ENCODE measurements at places on chromosomes 3 and 15.

- DNase-seq: no peak
Observed at GRCh38 chr15:74610302-74610951, 5.2 kb upstream of the CLK3 start.

- no peak for DNase-seq
Observed at GRCh38 chr3:129038121-129038855, 22.3 kb upstream of the GP9 start.

- no peak for DNase-seq
Observed at GRCh38 chr3:85360742-85361387, 402.1 kb downstream of the CADM2 start.

GRCh38 chr15:99762288-99762687 lies 29.1 kb upstream of the LYSMD4 start:
- no peak for DNase-seq

DNA sequence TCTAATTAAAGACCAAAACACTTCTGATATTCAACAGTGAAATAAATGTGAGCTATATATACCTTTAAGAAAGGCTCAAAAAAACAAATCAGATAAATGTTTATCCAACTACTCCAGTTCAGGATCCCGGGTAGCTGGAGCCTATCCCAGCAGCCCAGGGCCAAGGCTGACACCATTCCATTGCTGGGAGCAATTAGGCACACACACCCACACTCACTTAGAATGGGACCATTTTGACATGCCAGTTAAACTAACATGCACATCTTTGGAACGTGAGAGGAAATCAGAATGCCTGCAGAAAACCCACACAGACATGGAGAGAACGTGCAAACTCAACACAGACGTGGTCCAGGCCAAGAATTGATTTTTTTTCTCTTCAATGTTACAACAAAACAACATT lies 30.0 kb upstream of the PLSCR4 start:
- DNase-seq: no peak

GRCh38 chr15:68114840-68115239 lies 60.7 kb downstream of the PIAS1 start:
- no peak for DNase-seq

DNA sequence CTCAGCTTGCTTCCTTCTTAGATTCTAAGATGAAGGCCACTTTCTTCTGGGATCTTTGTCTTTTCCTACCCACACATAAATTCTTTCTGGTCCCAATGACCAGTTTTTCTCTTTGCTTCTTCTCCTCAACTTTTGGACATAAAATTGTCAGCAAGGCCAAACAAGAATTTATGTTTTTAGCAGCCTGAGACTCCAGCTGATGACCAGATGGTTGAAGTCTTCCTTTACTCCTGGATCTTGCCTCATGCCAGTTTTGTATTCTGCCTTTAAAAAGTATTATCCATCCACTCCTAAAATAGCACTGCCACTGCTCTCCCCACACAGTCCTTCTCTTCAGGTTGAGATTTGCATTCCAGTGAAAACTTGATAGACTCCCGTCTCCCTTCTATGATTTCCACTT lies 236.0 kb downstream of the VPS13C start:
- DNase-seq: no peak

GRCh38 chr15:95470997-95471689 lies 859.4 kb upstream of the NR2F2 start:
- no peak for DNase-seq

DNA sequence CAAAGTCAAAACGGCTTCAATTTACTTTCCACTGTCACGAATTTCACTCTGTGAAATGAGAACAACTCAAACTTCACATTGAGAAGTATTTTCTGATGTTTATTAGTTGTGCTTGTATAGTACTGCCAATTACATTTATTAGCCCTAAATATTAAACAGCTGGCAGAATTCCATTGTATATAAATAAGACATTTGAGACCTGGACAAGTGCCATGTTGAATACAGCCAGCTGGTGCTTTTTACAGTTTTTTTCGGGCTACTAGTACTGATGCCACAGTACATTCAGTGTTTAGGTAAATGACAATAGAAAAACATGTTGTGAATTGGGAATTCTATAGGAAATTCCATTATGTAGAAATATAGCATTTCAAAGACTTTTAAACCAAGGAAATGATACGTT lies 79.0 kb downstream of the EPHA3 start:
- no peak for DNase-seq

DNA sequence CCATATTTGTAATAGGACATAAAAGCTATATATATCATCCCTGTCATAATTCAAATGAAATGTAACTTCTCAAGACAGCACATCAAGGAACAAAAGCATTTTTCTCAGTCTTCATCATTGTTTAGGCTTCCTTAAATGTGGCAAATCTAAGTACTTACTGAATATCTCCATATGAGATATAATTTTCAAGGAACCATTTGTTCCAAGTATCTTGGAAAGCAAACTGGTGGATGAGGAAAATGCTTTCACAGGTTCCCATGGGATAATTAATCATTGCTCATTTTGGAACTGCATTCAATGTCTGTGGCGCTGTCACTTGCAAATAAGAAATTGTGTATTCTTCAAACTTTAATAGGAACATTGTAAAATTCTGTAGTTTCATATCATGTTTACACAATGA lies 52.6 kb upstream of the ZNF385D start:
- no peak for DNase-seq

DNA sequence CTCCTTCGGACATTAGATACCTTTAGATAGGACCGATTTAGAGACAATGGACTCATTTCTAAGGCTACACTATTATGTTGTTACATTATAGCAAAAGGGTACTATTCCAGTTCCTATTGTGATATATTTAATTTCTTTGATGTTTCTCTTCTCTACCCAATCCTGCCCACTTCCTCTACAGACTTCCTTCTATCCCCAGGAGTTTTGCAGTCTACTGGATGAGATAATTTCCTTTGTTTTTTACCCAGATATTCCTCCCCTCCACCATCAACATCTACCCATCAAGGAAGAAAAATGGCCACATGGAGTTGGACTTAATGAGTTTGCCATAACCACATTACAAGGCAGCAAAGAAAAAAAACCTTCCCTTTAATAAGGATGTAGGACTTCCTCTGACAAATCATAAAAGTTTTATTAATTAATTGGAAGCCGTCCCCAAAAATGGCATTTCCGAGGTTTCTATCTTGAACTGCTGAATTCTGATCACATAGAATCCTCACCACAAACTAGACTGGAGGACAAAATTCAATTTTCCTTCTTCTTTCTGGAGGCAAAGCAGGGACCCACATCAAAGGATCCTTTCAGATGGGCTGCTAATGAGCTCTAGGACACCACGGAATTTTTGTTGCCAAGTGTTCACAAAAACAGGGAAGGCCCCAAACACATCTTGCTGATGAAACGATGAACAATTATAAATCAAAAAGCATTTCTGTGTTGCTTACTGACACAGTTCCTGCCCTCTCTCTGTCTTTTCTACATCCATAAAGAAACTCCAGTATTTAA lies 33.4 kb downstream of the FRMD4B start:
- no peak for DNase-seq

DNA sequence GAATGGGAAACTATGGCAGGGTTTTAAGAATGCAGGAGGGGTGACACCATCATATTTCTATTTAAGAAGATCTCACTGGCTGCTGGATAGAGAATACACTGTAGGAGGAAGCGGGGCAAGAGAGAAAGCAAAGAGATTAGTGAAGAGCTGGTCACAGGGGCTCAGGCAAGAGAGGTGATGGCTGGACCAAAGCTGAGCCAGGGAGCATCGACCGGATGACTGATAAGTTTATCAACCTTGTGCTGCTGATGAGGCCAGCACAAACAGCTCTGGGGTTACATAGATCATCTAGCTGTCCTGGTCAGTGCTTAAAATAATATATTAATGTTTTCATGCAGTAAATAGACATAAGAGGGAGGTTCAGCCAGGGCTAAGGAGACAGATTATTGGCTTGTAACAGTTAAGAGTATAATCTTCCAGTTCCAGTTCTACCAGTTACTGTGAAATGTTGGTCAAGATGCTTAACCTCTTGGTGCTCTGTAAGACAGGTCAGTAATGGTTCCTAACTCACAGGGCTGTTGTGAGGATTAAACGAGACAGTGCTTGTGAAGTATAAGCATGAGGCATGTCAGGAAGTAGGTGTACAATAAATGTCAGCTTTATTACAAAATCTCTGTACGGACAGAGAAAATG lies 201.0 kb upstream of the FEZF2 start:
- DNase-seq: no peak

- no peak for DNase-seq
Observed at GRCh38 chr15:97576929-97577645, 383.4 kb upstream of the ARRDC4 start.

DNA sequence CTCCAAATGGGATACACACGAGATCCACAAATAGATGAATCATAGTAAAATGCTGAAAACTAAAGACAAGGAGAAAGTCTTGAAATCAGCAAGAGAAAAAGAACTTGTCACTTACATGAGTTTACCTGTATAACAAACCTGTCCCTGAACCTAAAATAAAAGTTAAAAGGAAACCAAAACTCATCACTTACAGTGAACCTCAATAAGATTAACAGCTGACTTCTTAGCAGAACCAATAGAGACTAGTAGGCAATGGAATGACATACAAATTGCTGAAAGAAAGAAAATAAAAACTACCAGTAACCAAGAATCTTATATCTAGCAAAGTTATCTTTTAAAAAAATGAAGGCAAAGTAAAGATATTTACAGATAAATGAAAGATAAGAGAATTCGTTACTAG lies 27.4 kb downstream of the SEC22A start:
- no peak for DNase-seq

- DNase-seq: no peak
Observed at GRCh38 chr15:25764980-25765735, 98.0 kb downstream of the ATP10A start.

- DNase-seq: no peak
Observed at GRCh38 chr3:143581972-143582722, 266.1 kb downstream of the SLC9A9 start.

- no peak for DNase-seq
Observed at GRCh38 chr15:57681011-57681410, 25.5 kb upstream of the POLR2M start.

DNA sequence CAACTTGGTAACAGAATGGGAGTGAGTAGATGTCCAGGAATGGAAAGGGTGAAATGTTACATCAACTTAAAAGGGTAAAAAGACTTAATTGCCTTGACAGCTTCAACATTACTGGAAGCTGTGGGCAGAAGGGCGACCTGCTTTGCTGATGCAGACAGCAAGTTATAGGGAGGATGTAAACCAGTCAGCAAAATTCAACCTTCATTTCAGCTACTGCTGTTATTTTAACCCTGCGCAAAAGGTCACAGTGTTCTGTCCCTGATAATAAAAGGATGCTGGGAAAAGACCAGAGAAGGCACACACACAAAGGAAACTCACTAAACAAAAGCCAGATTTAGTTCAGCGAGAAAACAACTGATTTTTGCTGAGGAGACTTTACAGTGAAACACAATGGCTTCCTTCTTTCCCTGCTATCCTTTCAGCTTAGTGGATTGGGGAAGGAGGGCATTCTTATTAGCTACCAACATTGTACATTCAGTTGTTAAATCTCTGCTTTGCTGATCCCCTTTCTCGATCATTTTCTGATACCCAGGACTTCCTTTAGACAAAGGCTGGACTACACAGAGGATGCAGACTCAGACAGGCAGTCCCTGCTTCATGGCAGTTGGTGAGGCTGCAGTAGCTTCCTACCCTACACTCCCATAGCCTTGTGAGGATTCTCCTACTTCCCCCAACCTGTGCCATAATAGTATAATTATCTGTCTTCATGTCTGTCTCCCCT lies 62.0 kb downstream of the P3H2 start:
- no peak for DNase-seq

- DNase-seq: no peak
Observed at GRCh38 chr3:98994128-98994762, 92.8 kb upstream of the DCBLD2 start.

DNA sequence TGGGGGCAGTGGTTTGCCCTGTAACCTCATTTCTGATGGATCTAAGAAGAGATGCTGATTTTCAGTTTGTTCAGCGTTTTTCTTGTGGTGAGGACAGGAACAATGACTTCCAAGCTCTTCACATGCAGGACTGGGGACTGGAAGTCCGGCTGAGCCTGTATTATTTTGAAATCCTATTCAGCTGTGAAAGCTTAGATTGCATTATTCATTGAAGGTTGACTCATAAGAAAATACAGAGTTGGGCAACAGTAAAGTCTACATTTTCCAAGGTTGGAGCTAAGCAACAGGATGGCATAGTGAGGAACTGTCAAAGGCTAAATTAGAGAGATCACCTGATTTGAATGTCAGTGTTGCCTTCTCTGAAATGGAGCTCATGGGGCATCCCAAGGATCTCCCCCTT lies 230.9 kb upstream of the FEZF2 start:
- DNase-seq: no peak

- no peak for DNase-seq
Observed at GRCh38 chr3:196706731-196707130, 5.3 kb downstream of the CEP19 start.

DNA sequence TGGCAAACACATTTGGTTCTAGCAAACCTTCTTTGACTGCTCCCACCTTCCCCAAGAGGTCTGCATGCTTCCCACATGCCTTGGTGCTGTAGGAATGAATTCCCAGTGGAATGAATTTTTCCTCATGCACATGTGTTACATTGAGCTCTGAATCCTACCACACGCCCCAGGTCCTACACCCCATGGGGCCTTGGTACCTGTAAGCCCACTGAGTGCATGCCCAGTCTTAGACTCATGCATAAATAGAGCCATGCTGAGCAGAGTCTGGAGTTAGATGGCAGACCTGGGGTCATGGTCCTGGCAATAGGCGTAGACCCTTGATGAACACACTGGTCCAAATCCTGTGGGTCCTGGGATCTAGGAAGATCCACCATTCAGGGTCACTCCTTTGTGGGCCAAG lies 81.8 kb downstream of the EPHB1 start:
- DNase-seq: no peak
